HCT116 (cell line): ENCODE measurements at places on chromosomes 12 and 14.
A peak's percentile ranks its signal among the peaks of the same experiment; 100 is the strongest.

GRCh38 chr12:8453021-8453513, 2.7 kb upstream of the CLEC6A start:
- no peak for DNase-seq

- DNase-seq: no peak
Observed at GRCh38 chr12:2049604-2050540, 2.9 kb upstream of the CACNA1C start.

GRCh38 chr12:93742110-93742934, 65.1 kb downstream of the CRADD start:
- DNase-seq: peak; percentile 29

DNA sequence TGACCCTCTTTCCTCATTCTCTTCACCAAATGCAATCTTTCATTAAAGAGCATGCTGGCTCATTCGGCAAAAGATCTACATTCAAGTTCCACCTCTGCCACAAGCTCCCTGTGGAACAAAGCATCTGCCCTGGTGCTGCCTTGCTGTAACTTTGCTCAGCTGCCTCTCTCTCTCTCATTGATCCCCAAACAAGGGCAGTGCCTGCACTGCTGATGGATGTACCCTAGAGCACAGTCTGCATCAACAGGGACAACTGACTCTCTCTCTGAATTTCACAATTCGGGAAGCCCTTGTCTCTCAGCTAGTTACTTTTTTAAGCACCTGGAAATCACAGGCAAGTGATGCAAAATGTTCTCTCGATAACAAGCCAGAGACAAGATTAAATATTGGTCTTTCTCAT, 174.0 kb upstream of the DIO2 start:
- DNase-seq: no peak

- DNase-seq: no peak
Observed at GRCh38 chr12:28390206-28390605, 199.9 kb downstream of the CCDC91 start.

DNA sequence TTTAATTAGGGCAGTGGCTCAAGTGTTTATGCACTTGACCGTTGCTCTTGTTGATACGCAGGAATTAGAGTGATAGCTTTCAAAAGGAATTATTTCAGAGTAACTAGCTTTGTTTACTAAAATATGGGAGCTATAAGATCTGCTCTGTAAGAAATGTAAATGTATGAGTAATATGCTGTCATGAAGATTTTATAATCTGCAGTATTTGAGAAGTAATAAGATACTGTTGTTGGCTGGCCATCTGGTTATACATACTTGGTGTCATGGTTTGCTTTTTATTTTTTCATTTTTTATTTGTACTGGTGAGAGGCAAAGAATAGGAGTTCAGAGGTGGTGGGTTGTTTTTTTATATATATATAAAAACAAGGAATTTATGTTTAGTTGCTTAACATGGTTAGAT, 58.5 kb downstream of the PLXNC1 start:
- DNase-seq: no peak

DNA sequence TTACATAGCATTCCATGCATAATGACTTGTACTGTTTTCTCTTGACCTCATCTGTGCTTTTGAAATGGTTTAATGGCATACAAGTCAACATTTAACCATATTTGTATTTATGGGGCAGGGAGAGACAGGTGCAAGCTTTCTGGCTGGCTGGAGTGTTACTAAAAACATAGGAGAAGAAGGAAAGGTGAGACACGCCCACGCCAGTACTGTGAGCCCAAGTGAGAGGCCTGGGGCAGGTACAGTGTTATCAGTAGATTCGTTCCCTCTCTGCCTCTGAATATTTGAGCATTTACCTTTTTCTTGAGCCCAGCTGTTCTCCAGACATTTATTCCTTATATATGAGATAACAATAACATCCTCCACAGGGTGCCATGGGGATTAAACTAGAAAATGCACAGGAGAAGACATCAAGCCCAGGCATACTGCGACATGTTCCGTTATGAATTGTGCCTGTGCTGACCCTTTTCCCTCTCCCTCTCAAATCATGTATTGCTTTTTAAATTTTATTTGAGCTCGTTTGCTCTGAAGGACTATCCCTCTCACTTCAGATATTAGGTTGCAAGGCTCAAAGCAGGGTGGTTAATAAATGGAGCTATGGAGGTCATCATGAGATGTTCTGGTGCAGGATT, 34.6 kb upstream of the TUBA1C start:
- DNase-seq: no peak

DNA sequence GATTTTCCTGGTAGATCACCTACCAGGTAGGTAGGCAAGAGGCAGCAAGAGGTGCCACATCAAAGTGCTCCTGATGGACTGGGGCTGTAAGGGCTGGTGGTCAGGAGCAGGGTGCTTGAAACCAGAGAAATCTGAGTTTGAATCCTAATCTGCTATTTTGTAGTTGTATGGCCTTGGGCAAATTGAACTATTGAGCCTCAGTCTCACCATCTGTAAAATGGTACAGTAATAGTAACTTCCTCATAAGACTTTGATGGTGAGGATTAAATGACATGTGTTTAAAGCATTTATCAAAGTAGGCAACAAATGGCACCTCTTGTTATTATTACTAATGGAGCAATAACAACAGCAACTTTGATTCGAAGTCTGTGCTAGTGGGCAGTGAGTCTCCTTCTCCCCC, 32.0 kb downstream of the JDP2 start:
- no peak for DNase-seq

DNA sequence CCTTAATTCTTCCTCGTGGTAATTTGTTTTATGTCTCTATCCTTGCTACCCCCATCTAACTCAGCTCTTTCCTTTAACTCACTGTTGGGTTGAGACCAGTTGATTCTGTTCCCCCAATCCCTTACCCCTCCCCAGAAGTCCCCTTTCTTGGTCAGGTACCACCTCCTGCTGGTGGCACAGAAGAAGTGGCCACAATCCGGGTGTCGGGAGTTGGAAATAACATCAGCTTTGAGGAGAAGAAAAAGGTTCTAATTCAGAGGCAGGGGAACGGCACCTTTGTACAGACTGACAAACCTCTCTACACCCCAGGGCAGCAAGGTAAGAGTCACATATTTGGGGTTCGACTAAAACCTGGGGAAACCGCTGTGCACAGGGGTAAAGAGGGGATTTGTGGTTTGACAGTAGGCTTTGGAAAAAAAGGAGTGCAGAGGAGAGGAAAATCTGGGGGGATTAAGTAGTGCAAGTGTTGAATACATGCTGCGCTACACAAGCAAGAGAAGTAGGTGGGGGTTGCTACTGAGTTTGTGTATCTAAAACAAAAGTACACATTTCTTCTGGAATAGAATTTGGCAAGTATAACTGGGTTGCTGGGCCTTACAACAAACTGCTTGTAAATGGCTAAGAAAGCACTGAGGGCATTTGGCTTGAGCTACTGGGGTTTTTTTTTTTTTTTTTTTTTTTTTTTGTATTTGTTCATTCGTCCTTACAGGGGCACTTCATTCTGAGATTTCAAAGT, 1.3 kb downstream of the A2ML1 start:
- peak; percentile 6 for DNase-seq

DNA sequence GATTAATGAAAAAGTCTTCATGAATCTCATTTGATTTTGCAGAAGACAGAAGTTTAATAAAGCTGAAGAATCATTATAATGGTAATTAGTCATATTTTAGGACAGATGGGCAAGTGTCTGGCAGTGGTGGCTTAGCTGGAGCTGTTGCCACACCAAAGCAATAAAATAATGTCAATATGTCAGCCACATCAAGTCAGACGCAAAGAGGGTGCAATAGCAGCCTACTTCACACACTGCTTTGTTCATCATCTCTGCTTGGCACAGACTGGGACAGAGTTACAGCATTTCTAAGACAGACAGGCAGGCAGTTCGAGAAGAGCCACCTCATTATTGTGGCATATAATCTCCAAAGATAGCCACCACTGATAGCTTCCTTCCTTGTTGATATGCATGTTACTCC, 16.9 kb upstream of the KRR1 start:
- no peak for DNase-seq

GRCh38 chr14:103206836-103207387, 83.7 kb downstream of the TNFAIP2 start:
- no peak for DNase-seq

- no peak for DNase-seq
Observed at GRCh38 chr14:96095581-96096476, 56.7 kb downstream of the C14orf132 start.

GRCh38 chr12:109440851-109441490, 36.1 kb downstream of the KCTD10 start:
- DNase-seq: no peak

GRCh38 chr12:86735072-86735471, 478.9 kb upstream of the MGAT4C start:
- no peak for DNase-seq

DNA sequence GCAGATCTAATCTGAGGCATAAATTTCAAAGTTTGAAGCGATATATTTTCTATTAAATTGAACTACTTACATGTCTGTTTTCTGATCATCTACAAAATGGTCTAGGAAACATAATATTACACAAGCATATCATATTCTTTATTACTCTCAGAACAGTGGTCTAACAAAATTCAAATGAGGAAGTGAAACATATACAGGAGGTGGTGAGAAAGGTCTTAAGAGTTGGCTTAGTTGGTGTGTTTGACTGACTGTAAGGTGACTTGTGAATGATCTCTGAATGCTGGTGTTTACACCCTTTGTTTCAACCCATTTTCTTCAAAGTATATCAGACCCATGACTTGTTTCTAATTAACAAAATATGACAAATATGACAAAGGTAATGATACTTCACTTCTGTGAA, 1156.8 kb downstream of the SLC16A7 start:
- no peak for DNase-seq
